ENCODE measurements at places on chromosomes 5 and 9.

- DNase-seq, result no peak
Observed at GRCh38 chr5:144284931-144285502, 114.3 kb downstream of the KCTD16 start.

DNA sequence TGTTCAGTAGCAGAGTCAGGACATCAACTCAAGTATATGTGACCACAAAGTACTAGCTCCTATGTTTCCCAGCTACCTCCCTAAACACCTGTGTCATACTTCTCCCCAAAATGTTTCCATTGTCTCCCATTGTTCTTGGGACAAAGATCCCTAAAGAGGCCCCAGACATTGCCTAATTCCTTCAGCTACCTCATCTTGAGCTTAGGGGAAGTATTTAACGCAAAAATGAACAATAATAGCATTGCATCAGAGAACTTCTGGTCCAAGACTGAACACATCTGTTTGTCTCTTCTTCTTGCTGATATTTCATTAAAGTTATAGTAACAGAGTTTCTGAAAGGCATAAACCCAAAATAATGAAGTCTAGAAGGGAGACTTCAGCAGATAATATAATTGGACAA lies 430.8 kb downstream of the MTRR start:
- no peak for DNase-seq

- DNase-seq, result no peak
Observed at GRCh38 chr9:86804011-86804410, 143.3 kb downstream of the GAS1 start.

DNA sequence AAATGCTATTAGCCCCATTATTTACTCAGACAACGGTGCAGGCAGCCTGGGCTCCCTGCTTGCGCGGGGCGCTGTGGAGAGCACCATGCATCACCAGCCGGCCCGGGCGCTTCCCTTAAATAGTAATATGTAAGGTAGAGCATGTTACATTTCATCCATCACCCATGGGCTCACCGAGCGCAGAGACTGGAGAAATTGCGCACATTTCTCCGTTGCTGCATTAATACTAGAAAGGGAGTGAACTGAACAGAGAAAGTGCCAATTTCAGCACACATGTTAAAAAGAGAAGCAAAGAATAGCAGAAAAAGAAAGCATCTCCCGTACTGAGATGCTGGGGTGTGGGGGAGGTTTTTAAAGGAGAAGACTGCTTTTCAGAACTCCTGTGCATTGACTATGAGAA lies 400.3 kb downstream of the ZSWIM6 start:
- DNase-seq, result no peak

DNA sequence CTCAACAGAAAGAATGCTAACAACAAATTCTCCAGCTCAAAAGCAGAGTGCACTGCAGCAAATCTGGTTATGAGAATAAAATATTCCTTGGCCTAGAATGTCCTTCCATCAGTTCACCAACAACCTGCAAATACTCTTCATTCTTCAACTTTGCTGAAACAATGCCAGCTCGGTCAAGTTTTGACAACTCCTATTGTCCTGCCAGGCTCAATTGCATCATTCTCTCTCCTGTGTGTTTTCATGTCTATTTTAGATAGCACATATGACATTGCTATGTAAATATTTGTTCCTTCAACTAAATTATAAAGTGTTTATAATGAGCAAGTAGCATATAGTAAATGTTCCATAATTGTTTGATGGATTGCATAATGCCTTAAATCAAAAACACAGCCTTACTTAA lies 463.8 kb downstream of the TLE1 start:
- DNase-seq, result no peak

Measured in HuH-7 (cell line).